SW 1271 (cell line): ENCODE measurements at places on chromosomes 7 and 10.

- DNase-seq: no peak
Observed at GRCh38 chr10:93115661-93116383, 42.1 kb downstream of the CYP26A1 start.

- no peak for DNase-seq
Observed at GRCh38 chr7:125218076-125218475, 288.5 kb upstream of the POT1 start.

- no peak for DNase-seq
Observed at GRCh38 chr7:150973571-150974451, 4.3 kb downstream of the KCNH2 start.

GRCh38 chr7:6551016-6551511 lies at the start of gene GRID2IP:
Gene GRID2IP (minus strand): TSS chr7:6551461. CDS start chr7:6551436, 25 bp downstream.
- DNase-seq: no peak

DNA sequence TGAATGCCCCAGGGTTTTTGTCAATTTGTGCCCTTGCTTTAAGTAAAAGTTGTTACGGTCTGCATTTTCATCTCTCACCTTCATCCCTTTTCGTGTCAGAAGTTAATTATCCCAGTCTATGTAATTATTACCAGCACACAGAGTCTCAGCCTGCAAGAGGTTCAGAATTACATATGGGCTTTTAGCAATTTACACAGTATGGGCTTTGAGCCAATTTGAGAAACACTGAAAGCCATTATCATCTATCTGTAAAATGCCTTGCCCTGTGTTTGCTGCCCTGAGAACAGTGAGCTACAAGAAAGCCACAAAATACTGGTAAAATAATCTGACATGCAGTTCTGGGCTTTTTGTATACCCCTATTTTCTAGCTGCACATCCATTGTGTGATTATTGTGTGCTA lies 125.6 kb upstream of the STEAP4 start:
- DNase-seq: no peak

- no peak for DNase-seq
Observed at GRCh38 chr10:44066527-44067255, 318.2 kb downstream of the CXCL12 start.

GRCh38 chr7:140267381-140268226 lies 90.8 kb upstream of the KDM7A start:
- DNase-seq: no peak
